NCI-H187 (cell line): ENCODE measurements at places on chromosomes 1 and 21.

DNA sequence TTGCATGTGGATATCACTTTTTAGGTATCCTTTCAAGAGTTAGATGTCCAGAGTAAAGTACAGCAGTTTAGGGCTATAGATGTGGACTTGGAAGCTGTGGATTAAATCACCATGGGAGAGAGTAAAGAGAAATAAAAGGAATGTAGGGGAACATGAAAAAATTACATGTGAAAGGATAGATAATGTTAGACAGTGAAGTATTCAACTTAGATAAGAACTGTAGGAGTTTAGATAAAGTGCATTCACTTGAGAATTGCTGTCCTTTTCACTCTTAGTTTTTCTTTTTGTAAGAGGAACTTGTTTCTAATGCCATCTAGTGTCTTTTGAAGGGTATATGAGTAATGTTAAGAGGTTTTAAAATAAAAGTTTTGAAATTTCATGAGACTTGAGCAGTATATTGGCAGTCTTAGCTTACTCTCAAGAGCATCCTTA, 40.1 kb downstream of the MAST2 start:
- no peak for DNase-seq

DNA sequence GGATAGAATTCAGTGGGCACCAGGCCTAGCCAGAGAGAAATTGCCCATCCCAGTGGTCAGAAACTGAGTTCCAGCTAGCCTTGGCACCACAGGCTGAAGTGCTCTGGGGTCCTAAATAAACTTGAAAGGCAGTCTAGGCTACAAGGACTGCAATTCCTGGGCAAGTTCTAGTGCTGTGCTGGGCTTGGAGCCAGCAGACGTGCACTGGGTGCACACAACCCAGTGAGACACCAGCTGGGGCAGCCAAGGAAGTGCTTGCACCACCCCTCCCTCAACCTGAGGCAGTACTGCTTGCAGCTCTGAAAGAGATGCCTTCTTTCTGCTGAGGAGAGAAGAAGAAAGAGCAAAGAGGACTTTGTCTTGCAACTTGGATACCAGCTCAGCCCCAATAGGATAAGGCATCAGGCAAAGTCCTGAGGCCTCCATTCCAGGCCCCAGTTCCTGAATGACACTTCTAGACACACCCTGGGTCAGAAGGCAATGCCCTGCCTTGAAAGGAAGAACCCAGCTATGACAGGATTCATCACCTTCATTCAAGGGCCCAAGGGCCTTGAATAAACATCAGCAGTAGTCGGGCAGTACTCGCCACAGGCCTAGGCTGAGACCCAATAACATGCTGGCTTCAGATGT, 55.1 kb downstream of the OVGP1 start:
- no peak for DNase-seq

DNA sequence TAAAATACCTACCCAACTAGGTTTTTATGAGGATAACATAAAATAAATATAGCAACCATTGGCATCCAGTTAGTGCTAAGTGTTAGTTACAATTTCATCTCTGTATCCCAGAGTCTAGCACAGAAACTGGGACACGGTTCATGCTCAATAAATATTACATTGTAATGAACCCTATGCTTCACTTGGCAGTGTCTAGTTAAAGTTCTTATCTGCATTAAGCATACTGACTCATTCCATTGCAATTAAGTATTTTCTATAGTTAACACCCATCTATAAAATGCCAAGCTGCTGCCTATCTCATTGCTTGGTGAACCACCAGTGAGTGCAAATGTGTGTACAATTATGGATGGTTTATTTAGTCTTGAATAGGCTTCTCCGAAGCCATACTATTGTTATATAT, 15.2 kb downstream of the CHML start:
- DNase-seq = no peak

GRCh38 chr1:217910203-217910602, 279.1 kb downstream of the SPATA17 start:
- DNase-seq = no peak

DNA sequence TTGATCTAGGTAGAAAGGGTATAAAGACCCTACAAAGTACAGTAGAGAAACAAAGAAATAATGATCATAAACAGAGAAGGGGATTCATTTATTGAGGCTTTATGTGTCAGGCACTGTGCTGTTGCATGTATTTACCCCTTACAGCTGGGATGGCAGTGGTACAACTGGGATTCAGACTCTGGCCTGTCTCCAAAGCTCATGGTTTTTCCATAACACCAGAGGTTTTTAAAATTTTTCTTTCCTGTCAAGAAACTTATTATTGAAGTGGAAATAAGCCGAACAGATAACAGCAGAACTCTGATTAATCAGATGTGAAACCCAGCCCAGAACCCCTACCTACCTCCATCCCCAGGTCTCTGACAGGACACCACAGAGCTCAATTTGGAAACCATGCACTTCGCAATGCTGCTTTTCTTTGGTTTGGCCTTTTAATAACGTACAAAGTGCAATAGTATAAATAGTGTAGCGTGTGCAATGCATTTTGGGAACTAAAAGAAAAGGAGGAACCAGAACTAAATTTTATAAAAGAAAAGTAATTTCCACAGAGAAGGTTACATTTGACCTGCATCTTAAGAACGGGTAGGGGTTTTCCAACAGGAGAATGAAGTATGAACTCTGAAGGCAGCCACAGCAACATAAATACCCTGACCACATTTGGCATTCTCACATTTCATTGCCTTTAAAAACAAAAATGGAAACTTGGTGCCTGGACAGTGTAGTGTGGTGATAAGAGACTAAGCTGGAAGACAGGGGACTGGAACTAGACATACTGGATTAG, 92.0 kb upstream of the S1PR1 start:
- no peak for DNase-seq

GRCh38 chr1:53371851-53372250, 44.0 kb upstream of the LRP8 start:
- no peak for DNase-seq

- DNase-seq = no peak
These were observed 157.6 kb upstream of the EDN2 start for GRCh38 chr1:41641941-41642527.

- no peak for DNase-seq
These were observed 106.0 kb upstream of the IFFO2 start for GRCh38 chr1:19062258-19063029.

DNA sequence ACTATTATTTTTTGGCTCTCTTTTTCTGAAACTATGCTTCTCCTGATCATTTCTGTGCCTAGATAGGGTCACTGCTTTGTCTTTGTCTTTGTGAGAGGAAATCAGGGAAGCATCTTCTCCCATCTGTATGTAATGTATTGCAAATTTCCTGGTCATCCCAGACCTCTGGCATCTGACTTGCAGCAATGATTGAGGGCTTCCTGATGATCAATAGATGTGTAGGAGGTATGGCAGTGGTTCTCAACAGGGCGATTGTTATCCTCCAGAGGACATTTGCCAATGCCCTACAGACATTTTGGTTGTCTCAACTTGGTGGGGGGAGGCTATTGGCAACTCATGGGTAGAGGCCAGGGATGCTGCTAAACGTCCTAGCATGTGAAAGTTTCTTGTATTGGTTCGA, 64.7 kb downstream of the RGL1 start:
- no peak for DNase-seq

GRCh38 chr21:38959692-38960061, 153.9 kb downstream of the ETS2 start:
- DNase-seq = no peak

- peak; percentile 59 for DNase-seq
These were observed 37.7 kb downstream of the KIAA0040 start for GRCh38 chr1:175154629-175155472.

- DNase-seq = no peak
These were observed 120.0 kb downstream of the S1PR1 start for GRCh38 chr1:101356604-101357443.

DNA sequence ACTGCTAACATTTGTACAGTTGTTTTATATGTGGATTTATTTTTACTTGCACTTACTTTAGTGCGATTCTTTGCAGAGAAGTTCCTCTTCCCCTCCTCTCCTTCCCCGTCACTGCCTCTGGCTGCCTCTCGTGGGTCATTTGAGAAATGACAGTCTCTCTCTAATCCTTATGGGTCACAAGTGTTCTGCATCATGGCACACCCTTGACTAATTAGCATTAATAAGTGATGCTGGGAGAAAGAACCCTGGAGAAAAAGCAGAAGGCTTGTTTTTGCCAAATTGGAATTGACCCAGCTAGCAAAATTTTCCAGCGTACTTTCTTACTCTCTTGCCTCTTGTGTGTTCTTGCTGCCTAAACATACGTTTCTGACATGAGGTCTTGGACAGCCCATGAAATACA, 301.2 kb downstream of the DUSP10 start:
- no peak for DNase-seq

DNA sequence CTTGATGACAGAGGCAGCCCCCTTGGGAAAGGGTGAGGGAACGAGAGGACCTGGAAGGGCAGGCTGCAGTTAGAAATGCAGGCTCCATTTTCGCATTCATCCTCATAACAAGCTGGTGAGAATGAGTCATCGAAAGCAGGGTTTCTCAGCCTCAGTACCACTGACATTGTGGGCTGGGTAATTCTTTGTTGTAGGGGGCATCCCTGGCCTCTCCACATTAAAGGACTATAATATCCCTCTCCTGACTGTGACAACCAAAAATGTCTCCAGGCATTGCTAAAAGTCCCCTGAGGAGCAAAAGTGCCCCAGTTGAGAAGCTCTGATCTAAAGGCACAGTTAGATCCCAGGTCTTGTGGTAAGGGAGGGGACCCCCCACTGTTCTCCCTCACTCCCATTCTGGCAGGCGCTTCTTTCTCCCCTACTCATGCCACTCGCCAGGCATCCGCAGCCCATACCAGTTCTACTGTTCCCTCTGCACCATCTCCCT, 20.4 kb downstream of the KCNN3 start:
- no peak for DNase-seq

DNA sequence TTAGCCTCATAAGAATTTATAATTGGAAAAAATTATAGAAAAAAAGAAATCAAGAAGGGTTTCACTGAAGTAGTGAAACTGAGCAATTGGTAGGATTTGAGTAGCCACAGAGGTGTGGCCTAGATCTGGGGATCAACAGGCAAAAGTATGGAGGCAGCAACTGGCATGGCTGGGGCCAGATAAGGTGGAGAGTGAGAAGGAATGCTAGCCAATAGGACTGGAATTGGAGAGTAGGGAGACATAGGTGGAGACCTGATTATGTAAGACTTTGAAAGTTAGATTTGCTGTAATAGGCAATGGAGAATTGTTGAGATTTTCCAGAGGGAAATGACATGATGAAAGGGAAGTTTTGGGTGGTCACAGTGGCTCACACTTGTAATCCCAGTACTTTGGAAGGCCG, 24.6 kb upstream of the CGN start:
- DNase-seq = no peak

DNA sequence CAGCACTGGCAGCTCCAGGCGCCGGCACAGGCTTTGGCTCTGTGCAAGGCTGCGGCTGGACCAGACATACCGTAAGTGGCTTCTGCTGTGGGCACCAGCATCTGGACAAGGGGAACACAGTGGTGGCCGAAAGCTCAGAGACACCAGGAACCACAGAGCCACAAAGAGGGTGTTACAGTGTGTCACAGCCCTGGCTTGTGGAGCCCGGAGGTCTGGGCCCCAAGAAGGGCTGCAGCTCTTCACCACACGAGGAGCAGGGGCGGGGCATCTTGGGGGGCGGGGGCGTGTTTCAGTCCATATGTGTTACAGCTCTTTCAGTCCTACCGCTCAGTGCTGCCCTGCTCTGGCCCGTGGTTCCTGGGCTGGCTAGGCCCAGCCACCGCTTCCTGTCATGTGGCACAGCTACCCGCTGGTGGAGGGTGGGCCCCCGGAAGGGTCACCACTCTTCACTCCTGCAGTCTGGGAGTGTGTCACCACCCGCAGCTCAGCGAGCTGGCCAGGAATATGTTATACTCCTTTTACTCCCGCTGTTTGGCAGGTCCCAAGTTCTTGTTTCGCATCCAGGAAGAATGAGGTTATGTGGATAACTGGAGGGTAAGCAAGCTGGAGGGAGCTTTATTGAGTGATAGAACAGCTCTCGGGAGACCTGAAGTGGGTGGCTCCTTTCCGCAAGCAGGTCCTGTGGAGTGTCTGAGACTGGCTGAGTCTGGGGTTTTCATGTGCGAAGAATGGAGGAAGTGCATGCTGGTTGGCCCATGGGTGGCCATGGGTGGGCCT, 3.3 kb upstream of the LSM10 start:
- DNase-seq = no peak

DNA sequence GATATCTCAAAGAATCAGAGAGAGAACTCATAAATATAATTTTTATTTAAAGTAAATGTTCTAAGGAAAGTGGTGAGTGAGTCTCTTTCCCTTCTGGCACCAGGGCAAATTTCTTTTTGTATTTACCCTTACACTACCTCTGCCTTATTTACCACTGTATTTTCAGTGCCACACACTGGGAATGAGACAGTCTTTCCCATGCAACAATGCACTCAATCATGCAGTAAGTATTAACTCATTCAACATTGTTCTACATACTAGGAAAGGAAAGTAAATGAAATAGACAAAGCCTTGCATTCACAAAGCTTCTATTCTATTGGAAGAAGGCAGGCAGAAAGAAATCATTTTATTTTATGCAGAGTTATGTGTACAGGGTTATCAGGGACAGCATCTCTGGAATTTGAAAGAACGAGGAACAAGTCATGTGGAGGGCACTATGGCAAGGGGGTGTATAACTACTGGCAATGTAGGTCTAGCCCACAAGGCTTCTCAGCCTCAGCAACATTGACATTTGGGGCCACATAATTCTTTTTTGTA, 129.8 kb upstream of the PRDX6 start:
- DNase-seq = no peak

GRCh38 chr1:12229835-12230548, at the start of gene VPS13D:
Gene VPS13D, plus strand, starts transcription at chr1:12230030. Its CDS starts 4,237 bp downstream, at chr1:12234267.
- DNase-seq = peak; percentile 25

DNA sequence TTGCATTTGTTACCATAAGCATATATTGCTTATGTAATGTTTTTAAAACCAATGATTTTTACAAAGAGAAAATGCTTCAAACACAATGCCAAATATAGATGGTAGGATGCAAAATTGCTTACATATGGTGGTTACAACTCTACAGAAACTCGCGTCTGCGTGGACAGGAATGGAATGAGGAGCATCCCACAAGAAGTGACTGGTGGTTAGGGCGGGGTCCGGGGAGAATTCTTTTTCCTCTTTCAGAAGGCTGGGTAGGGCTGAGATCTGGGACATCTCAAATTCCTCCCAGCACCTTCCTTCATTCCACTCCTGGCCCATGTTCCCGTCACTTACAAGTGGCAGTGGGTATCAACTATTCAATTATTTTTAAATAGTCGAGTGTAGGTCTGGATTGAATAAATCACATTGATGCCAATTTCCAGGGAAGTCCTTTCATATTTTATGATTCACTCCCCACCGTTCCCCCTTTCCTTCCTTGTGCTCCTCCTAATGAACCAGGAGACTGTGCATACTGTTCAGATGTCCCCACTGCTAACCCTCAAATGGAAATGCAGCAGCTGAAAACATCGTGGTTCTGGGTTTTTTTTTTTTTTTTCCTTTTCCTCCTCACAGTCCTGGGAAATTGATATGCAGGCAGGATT, 174.5 kb upstream of the POU3F1 start:
- no peak for DNase-seq
